ENCODE measurements at places on chromosomes 1 and 21.

DNA sequence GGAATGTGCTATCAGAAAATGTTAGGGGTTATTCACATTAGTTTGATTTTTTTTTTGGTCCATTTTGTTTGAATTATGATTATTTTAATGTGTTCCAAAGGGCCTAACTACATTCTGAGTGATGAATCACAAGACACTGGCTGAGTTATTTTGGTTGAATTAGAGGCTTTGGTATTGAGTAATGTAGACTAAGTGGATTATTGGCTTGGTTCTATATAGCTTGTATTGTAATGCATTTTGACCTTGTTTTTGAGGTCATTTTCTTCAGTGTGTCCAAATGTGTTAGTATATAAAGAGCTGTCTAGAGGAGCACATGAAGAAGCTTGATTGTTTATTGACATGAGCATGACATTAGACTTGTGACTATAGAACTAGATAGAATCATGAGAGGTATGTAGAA lies 3.4 kb downstream of the ZNF326 start:
- no peak for DNase-seq

- DNase-seq = no peak
Measured at GRCh38 chr1:5571438-5571837, 420.8 kb downstream of the NPHP4 start.

GRCh38 chr1:21289700-21290545 lies at the start of gene ECE1:
TSS of gene ECE1 (minus strand) at chr1:21290463. CDS start at chr1:21290414, 49 bp downstream.
- DNase-seq = peak; percentile 3

- DNase-seq = peak; percentile 68
Measured at GRCh38 chr21:44682580-44683151, 703 bp upstream of the KRTAP12-1 start.

DNA sequence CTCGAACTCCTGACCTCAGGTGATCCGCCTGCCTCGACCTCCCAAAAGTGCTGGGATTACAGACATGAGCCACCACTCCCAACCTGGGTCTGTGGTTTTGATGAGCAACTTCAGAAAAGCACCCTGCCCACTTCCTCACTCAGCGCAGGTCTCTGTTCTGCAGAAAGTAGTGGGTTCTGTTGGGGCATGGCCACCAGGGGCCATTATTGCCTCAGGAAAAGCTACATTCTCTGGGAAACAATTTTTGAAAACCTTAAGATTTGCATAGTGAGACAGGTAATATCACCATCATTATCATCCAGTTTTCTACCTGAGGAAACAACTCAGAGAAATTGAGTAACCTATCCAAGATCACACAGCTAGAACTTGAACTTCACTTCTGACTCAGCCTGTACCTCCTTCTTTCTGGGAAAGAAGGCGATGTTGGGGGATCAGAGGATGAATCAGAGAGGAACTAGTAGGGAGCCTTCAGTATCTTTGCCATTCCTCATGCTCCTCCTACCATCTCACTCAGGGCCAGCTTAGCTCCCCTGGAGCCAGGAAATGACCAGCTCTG lies 7.1 kb upstream of the NES start:
- no peak for DNase-seq

All from NCI-H1417 (cell line).